ENCODE measurements at places on chromosomes 4 and X. TPM values are rescaled to one million over a fixed set of nuclear protein-coding genes. Genes with fewer than 3 reads are reported as not detected.

TFDP3 gene
- not detected for total RNA-seq

HAND2 gene
- 13.2 TPM for total RNA-seq

CCSER1 gene
- total RNA-seq: 19.9 TPM

GRCh38 chr4:112518675-112519074, 2.7 kb upstream of the NEUROG2 start:
- DNase-seq: peak; percentile 8

DNA sequence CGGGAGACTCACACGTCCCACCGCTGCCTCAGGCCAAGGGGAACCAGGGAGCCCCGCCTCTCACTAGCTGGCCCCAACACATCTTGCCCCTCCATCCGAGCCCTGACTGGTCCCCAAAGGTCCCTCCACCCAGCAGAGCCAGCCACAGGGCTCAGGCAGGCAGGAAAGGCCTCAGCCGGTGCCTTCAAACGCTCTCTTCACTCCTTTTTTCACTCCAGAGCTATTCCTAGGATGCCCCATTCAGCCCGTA, 1.5 kb upstream of the ARHGAP4 start:
- no peak for DNase-seq

DNA sequence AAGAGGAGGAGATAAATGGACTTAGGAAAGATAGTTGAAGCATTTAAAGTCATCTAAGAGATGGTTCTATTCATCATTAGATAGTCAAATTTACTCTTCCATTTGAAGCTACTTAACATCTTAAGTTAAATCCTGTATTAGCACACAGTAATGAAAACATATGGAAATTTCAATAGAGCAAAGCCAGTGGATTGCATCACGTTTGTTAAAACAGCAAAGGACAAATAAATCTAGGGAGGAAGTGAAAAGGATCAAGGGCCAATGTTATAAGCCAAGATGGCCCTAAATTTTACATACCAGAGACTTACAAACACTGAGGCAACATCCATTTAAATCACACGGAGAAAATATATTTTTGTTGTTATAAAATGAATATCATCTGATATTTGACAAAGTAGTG, 602.8 kb downstream of the INPP4B start:
- DNase-seq: no peak

Data from tongue (tissue), 3 donors.